ENCODE measurements at places on chromosomes 2 and 18. TPM values are rescaled to one million over a fixed set of nuclear protein-coding genes. Genes with fewer than 3 reads are reported as not detected.

The PLEK gene
- total RNA-seq, result 22.7 TPM

The CPO gene
- 0.32 TPM for total RNA-seq

DNA sequence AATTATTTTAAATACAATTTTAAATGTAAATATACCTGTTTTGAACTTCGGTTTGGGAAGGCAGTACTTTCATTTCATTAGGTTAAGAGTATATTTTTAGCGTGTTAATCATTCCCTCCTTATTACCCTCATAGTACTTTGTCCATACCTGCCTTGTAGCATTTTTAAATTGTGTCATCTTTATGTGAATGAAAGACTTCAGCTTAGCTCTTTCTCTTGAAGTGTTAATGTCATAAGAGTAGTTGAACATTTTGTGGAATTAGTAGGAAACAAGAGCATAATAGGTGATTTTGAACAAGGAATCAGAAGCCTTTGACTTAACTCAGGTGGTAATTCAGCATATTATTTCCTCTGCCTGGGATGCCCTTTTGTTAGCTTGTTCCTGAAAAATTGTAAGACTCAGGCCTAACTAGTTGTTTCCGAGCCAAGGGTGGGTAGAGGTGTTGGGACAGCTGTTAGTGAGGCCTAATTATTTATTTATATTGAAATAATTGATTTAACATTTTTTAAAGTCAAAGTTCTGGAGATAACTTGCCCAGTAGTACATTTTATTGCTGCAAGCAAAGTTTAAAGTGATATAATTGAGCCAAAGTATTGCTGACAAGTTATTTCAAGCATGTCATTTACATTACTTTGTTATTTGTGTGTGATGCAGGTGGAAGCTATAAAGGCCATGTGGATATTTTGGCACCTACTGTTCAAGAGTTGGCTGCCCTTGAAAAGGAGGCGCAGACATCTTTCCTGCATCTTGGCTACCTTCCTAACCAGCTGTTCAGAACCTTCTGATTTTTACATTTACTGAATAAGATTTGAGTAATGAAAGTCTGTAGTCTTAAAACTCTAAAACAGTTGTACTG, 38.7 kb downstream of the DDX1 start:
- no peak for DNase-seq

GRCh38 chr2:233448575-233448974, 94.3 kb downstream of the DGKD start:
- peak; percentile 19 for DNase-seq

DNA sequence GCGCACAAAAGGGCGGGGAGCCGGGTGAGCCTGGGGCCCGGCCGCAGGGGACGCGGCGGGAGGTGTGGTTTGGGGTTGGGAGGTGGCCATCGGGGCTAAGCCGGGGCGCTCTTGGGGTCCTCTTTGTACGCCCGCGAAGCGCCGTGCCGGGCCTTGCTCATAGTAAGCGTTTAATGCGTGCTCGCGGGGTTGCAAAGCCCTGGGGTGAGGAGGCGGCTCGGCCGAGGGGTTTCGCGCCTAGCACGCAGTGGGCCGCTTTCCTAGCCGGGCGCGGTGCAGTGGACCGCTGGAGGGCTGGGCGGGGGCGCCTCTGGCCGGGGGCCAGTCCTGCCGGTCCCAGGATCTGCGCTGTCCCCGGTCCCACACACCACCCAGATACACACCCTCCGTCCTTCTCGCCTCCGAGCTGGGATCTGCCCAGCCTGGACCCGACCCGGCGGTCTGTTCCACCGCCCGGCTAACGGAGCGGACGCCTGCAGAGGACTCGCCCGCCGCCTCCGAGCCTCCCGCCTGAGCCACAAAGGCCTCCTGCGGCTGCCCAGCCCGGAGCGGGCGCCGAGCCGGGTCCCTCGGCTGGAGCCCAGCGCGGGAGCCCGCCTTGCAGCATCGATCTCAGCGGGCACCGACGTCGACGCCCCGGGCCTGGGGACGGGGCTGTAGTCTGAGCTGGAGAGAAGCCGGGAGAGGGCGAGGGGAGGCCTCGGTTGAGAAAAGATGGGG, 564 bp downstream of the DPYSL5 start:
- peak; percentile 80 for DNase-seq
